Immature natural killer cell (primary cell): ENCODE measurements at places on chromosomes 7 and 10. TPM values are rescaled to one million over a fixed set of nuclear protein-coding genes. Genes with fewer than 3 reads are reported as not detected.

GRCh38 chr10:131792809-131793208 lies 108.0 kb upstream of the PPP2R2D start:
- H3K4me1 ChIP-seq = no peaks in the 10 kb centered on the region
- H3K36me3 ChIP-seq = no peaks in the 10 kb centered on the region
- DNase-seq = no peak
- no peak overlapping the region for H3K27ac ChIP-seq

- H3K4me1 ChIP-seq = no peaks in the 10 kb centered on the region
- H3K4me3 ChIP-seq = no peak overlapping the region
- no peaks in the 10 kb centered on the region for H3K27me3 ChIP-seq
- H3K27ac ChIP-seq = no peak overlapping the region
These were observed 106.2 kb upstream of the RET start for GRCh38 chr10:42970451-42971250.

DNA sequence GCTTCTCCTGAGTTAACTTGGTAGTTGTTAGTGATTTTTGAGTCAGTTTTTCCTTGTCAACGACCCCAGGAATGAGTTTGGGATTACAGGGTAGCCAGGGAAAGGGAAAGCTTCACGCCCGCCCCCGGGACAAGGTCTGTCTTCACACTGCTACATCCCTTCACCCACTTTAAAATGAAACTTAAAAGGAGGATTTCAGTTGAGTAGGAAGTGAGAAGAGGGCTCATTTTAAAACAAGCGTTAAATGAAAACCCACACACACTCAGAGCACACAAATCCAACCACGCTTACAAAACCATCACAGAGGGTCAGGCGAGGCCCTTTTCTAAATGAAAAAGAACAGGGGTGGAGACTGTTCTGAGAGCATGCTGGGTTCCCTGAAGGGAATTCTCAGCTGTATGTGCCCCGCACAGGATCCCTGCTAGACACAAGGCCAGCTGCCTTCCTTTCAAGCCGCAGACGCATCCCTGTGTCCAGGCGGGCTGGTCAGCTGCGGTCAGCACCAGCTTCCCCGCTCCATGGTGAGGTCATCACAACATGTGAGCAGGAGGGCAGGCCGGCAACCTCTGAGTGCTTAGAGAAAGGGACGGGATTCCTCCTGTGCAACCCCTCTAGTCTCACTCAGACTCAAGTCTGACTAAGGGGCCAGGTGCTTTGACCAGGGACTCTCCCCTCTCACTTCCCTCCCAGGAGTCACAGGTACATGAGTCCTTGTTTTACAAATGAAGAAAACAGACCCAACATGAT lies 111.8 kb downstream of the EGFR start:
- no peaks in the 10 kb centered on the region for H3K4me1 ChIP-seq
- H3K27ac ChIP-seq = no peak overlapping the region
- peaks cover 3% of the 10 kb centered on the region for H3K27me3 ChIP-seq

DNA sequence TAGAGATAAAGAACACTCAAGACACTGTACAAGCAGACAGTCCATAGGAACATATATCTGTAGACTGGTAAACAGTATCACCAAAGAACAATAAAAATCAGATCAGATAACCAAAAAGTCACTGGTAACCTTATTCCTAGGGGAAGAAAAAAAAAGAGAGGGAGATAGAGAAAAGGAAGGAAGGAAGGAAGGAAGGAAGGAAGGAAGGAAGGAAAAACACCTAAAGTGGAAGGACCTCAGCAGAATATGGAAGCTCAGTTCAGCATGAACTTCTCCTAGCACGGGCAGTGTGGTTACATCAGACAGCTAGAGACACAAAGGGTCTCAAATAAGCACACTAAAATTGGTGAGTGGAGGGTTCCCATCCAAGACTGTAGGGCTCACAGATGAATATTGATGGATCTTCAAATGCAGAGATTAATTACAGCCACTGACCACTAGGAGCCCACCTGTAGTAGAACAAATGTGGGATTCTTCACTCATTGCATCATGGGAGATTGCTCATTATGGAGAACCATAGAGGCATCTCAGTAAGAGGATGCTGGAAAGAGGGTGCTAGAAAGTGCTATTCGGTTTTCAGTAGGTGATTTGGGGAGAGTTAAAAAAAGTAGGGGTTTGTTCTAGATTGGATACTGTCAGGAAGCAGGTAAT lies 293.4 kb upstream of the C7orf33 start:
- no peak for DNase-seq
- no peak overlapping the region for H3K4me3 ChIP-seq
- H3K27ac ChIP-seq = no peak overlapping the region
- H3K27me3 ChIP-seq = no peaks in the 10 kb centered on the region

DNA sequence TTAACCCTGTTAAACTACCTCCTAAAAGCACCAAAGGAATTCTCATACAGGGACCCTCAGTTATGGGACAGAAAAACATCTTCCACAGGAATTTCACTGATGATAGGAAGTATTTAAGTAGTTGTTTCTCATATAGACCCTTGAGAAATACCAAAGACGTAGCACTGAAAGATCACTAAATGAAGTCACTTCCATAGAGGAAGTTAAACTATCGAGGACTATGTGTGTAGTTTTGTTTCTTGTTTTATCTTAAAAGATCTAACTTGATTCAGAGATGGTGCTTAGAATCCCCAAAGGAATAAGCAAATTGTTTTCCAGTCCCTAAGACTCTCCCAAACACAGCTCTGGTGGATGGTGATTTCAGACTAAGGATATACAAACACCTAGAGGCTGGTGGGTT lies 94.8 kb upstream of the AFAP1L2 start:
- peak overlapping the region; percentile 54 for H3K27ac ChIP-seq
- H3K27me3 ChIP-seq = no peaks in the 10 kb centered on the region
- peaks cover 55% of the 10 kb centered on the region for H3K4me1 ChIP-seq
- no peak for DNase-seq
- peak overlapping the region; percentile 37 for H3K4me3 ChIP-seq
- peaks cover 6% of the 10 kb centered on the region for H3K36me3 ChIP-seq

GRCh38 chr10:7506571-7506970 lies 95.7 kb upstream of the SFMBT2 start:
- peaks cover 50% of the 10 kb centered on the region for H3K4me1 ChIP-seq
- peak overlapping the region; percentile 39 for H3K4me3 ChIP-seq
- no peak for DNase-seq
- H3K27ac ChIP-seq = peak overlapping the region; percentile 69
- H3K36me3 ChIP-seq = peaks cover 13% of the 10 kb centered on the region
- peaks cover 17% of the 10 kb centered on the region for H3K27me3 ChIP-seq

STAMBPL1 gene
- 7.3 TPM for polyA plus RNA-seq

TMEM225B gene
- polyA plus RNA-seq = 6.5 TPM

TBX20 gene
- polyA plus RNA-seq = not detected
